Fibroblast of lung (primary cell): ENCODE measurements at places on chromosomes 13 and 19.

DNA sequence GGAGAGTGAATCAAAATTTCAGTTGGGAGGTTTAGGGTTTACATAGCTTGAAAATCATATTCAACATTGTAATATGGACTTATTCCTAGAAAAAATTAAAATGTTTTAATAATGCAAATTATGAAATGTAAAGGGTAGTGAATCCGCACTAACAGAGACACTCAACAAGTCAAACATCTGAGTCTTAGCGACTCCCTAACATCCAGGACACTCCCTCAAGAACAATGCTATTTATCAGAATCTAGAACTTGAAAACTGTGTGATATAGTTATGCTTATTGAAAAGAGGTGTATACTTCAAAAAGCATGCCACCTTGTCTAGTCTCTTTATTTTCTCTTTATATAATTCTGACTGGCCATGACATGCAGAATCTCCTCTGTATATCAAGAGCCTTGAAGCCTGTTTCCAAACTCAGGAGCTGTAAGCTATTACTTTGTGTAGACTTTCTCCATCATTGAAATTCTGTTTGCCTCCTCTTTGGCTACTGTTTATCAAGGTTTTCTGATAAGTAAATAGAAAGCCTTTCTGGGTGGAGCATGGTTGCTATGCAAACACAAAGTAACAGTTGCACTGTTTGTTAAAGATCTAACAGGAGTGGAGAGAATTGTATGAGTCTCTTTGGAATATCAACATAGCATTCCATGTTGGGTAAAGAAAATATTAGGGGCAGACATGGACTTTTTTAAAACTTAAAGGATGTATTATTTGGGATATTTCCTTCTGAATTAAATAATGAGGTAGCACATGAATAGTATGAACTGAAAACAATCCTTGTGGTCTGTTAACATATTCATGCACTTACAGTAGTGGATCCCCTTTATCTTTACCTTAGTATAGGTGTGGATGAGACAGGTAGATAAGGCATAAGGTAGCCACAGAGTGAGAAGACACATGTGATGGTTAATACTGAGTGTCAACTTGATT, 56.4 kb upstream of the MBNL2 start:
- DNase-seq: no peak

GRCh38 chr13:34634448-34634847, 307.6 kb upstream of the NBEA start:
- no peak for DNase-seq

DNA sequence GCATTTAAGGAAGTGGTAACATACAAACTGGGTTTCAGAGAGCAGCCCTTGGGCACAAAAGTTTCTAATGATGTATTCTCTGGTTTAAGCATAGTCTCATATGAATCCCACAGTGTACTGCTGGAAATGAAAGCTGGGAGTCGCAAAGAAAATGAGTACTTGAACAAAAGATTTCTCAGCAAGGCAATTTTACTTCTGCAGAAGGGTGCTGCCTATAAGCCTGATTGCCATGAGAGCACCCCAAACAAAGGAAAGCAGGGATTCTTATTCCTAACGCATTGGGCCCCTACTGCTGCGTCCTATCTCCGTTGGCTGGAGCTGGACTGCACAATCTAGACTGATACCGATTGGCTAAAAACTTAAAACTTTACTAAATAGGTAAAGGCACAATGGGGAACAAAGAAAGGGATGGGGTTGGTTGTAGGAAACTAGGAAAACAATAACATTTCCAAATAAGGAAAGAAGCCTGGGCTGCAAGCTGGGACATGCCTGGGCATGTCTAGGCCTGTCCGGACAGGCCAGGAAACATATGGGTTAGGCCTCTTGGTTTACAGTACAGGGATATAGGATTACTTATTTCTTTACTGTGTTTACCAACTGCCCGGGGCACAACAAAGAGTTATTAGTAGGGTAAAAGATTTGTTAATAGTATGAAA, 27.4 kb upstream of the VN1R4 start:
- DNase-seq: peak; percentile 7

GRCh38 chr13:46173656-46174055, 8.3 kb downstream of the LCP1 start:
- no peak for DNase-seq

GRCh38 chr13:74479124-74479523, 344.9 kb upstream of the KLF12 start:
- DNase-seq: no peak

- peak; percentile 84 for DNase-seq
Observed at GRCh38 chr19:17220207-17220758, 5.1 kb downstream of the USE1 start.

DNA sequence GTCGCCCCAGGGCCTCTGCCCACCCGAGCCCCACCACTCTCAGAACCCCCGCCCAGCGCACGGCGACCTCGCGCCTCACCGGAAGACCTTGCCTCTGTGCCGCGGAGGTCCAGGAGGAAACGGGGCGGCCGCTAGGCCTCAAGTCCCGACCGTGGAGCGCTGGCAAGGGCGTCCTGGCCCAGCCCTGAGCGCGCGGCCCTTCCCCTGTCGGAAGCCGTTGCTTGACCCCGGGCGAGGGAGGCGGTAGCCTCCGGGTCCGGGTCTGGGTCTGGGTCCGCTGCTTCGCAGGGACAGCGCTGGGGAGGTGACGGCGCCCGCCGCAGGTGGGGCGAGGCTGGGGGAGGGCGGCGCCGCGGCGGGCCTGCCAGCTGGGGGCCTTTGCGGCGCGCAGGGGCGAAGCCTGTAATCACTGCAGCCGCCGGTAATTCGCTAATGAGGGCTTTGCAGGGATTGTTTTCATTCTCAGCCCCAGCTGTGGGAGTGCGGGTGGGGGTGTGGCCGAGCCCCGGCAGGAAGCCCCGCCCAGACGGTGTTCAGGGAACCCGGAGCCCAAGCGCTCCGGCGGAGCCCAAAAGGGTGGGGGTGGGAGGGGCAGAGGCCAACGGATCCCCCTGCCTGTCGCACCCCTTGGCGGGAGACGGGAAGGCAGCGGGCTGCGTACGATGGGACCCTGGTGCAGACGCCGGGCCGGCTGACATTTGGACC, 8.6 kb downstream of the C19orf25 start:
- DNase-seq: no peak

- peak; percentile 64 for DNase-seq
Observed at GRCh38 chr13:98142380-98143156, at the start of gene FARP1. TSS of gene FARP1 (plus strand) at chr13:98143094. CDS start at chr13:98213243, 70,149 bp downstream.

DNA sequence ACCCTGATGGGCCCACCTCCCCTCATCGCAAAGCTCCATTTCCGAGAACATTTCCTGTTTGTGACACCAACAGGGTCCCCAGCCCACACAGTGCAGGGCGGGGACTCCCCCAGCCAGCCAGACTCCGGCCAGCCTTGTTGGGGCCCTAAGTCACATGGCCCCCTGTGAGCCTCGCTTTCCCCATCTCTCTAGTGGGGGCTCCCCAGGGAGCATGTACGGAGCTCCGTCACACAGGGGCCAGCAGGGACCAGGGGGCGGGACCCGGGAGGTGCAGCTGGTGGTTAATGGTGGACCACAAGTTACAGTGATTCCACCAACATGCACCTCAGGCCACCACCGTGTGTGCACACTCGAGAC, 1.7 kb downstream of the TBXA2R start:
- no peak for DNase-seq

DNA sequence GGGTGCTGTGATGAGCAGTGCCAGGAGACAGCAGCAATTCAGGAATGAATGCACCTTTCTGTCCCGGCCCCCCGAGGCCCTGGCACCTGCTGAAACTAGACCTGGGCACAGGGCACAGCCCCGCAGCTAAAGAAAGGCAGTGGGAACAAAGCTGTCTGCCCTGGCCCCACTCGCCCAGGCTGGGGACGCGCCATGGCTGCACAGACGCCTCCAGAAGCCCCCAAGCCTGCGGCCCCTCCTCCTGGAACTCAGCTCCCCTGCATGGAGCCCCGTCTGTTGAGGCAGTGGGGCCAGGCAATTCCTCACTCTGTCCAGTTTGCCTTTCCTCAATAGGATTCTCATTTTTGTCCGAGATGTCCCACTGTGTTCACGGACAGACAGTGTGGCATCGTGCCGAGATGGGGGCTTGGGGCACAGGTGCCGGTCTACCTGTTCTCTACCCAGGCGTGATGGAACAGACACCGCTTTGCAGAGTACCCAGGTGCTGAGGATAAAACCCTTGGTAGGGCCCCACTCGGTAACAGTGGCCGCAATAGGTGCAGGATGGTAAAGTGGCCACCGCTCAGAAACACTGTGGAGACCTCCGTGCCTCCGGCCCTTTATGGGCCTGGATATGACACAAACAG, 146.5 kb upstream of the SOX1 start:
- no peak for DNase-seq

- DNase-seq: no peak
Observed at GRCh38 chr13:33367926-33368325, 82.4 kb upstream of the STARD13 start.

- no peak for DNase-seq
Observed at GRCh38 chr13:67821606-67822005, 591.5 kb upstream of the PCDH9 start.

DNA sequence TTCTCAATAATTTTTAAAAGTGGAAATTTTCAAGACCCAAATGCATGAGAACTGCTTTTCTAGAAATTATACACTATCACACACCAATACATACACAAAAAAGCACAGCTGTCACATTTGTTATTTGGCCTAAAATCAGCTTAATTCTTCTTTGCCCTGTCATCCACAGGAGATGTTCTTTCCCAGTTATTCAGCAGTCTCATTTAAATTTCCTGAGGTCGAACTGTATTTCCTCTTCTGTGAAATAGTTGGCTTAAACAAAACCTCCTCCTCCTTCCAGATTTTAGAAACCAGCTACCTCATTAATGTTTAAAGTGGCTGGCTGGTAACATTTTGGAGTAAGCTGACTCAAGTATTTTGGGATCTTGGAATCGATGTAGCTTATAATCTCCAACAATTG, 39.1 kb downstream of the SMAD9 start:
- no peak for DNase-seq

- no peak for DNase-seq
Observed at GRCh38 chr19:10773969-10774368, 56.1 kb downstream of the DNM2 start.

- DNase-seq: no peak
Observed at GRCh38 chr13:68993154-68993553, 1114.5 kb upstream of the ATXN8OS start.

- no peak for DNase-seq
Observed at GRCh38 chr19:42488783-42489521, 39.3 kb downstream of the CEACAM1 start.

DNA sequence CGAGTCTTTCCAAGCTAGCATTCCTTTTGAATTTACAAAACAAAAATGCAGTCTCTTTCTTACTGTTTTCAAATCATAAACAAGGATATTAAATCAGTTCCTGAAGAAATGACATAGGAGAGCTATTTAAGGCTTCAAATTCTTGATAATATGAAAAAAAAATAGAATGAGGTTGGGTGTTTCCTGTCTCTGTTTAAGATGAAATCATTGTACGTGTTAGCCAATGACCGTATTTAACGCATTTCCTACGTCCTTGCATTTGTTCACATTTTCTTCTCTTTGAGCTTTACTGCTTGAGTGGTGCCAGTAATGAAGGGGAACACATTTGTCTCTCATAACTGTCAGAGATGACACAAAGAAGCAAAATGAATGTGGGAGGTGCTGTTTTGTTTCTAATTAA, 821.3 kb downstream of the DIAPH3 start:
- DNase-seq: no peak

DNA sequence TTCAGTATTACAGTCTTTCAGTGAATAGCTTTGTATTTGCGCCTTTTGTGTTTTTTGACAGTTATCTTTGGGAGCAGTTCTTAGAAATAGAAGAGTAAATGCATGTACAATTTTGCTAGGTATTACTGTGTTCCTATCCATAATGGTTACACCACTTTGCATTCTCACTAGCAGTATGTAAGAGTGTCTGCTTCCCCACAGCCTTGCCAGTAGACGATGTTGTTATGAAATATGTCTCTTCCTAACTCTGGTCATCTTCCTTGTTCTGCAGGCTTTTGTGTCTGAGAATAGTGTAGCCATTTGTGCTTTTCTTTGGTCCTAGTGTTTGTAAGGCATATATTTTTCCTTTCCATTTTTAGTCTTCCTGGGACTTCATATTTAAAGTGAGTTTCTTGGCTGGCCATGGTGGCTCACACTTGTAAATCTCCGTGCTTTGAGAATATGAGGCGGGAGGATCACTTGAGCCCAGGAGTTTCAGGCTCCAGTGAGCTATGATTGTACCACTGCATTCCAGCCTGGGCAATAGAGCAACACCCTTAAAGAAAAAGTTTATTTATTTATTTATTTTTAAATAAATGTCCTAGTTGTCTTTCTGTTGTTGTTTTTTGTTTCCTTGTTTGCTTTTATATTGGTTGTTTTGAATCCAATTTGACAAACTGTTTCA, 140.3 kb downstream of the PDS5B start:
- DNase-seq: no peak

DNA sequence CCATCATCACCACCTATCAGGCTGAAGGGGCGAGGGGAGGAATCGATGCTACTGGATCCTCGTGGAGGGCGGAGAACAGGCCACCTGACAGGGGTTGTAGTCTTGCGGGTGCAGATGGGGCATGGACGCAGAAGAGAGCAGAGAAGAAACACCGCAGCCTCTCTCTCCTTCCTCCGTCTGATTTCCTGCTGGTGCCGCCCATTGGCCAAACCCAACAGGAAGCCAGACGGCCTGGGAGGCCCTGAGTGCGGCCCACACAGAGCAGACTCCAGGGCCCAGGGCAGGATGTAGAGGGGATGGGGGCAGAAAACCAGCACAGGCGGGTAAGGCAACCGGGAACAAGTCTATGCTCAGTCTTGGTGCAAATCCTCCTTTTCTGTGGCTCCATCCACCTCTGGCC, 15.4 kb downstream of the CEBPA start:
- DNase-seq: no peak

DNA sequence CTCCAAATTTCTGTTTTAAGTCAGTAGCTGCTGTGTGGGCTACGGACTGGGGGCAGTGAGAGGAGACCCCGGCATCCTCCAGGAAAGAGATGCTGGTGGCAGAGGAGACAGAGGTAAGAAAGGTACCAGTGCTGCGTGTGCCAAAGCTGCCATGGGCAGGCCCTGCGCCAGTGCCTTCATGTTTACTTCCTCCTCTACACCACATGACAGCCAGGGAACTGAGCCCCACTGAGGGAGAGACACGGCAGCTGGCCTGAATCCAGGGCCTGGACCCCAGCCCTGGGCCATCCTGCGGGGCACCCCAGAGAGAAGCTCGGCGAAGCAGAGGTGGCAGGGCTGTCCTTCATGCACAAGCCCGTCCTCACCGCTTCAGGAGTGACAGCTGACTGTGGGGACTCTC, 22.7 kb upstream of the CCNP start:
- no peak for DNase-seq
